AG04449 (cell line): ENCODE measurements at places on chromosomes 4 and X.

- no peak for DNase-seq
Observed at GRCh38 chrX:42694260-42694815, 83.6 kb downstream of the PPP1R2C start.

DNA sequence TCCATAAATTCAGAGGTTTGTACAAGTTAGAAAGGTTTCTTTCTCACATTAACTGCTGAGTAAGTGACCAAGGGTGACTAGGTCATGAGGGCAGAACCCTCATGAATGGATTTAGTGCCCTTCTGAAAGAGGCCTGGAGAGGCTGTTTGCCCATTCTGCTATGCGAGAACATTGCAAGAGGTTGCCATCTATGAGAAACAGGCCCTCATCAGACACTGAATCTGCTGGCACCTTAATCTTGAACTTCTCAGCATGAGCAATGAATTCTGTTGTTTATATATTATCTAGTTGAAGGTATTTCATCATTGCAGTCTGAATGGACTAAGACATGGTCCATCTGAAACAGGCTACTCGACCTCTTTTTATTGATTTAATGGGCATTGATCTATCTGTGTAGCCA lies 96.2 kb upstream of the GPRIN3 start:
- no peak for DNase-seq

DNA sequence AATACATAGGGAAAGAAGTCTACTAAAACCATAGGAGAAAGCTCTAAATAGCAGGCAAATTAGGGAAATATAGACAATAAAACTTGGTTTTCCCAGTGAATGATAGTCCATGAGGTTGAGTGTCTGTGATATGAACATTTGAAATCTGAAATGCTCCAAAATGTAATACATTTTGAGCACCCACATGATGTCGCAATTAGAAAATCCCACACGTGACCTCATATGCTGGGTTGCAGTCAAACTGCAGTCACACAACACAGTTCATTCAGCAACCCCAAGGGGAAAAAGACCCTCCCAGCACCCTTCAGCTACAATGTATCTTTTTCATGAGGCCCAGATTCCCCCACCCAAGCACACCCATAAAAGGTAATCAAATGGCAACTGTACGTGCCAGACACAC lies 155.6 kb downstream of the BTC start:
- no peak for DNase-seq

- no peak for DNase-seq
Observed at GRCh38 chrX:119736206-119736764, 22.1 kb upstream of the SOWAHD start.

DNA sequence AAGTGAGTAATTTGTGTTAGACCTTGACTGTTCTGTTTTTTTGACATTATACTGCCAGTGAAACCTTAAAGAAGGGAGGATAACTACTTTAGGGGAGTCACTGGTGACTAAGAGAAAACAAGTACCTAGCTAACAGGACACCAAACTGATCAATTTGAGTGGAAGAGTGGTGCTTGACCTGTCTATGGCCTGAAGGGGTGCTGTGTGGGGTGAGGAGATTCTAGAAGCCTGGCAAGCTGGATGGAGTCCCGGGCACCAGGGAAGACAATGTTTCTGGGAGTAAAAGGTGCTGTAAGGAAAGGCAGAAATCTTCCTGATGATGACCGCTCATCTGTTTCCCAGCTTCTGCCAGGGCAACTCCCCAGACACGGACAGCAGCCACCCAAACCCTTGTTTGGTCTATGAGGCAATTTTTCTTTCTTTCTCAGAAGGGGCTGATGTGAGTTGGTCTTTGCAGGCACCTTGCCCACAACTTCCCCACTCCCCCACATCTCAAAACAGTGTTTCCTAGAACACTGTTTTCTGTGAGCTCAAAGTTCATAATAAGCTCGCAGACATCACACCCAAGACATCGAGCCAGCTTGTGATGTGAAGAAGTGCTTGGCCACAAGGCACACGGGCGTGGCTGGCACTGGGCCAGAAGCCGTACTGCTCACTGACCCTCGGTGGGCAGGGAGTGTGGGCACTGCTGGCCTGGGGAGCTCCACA lies 4.6 kb downstream of the TXK start:
- DNase-seq = no peak

- DNase-seq = no peak
Observed at GRCh38 chr4:6632125-6632524, 8.4 kb upstream of the MRFAP1 start.

DNA sequence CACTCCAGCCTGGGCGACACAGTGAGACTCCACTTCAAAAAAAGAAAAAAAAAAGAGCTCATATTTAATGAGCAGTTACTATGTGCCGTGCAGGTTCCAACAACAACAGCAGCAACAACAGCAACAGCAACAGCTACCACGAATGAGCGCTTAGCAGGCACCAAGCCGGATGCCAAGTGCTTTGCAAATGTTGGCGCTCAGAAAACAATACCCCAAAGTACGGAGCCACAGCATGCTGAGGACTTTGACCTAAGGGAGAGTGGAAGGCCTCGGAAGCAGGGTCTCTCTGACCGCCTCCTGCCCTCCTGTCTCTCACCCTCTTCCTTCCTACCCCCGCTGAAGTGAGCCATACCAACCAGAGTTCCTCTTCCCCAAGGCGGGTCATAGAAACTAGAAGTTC lies 102.2 kb upstream of the AFAP1 start:
- DNase-seq = no peak

DNA sequence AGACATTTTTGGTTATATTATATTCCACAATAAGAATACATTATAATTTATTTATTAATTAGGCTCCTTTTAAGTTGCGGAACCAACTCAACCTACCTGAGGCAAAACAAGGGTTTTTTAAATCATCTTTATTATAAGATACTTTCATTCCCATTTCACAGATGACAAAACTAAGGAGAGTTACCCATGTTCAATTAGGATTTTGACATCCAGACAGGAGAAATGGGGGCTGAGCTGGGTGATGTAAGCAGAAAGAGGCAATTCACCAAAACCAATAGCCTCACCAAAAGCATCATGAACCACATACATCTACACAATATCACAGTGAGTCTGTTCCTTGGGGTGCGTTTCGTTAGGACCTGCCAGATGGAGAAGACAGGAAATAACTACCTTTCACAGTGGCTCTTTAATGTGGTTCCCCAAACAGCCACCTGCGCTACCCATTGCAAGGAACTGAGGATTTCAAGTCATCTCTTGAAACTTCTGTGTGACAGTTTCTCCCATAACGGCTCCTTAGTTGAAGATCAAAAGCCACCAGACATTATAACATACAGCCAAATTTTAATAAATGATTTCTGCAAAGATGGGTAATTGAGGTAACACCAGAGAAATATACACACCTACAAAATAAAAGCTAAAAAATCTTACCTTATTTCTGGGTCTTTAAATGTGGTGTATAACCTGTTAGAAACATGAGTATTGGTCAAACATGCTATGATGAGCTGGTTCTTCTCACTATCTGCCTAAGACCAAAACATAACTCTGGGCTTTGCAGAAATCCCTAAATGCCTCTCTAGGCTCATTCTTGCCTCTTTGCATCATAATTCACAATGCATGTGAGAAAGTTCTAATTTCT lies 190.6 kb upstream of the LEF1 start:
- no peak for DNase-seq
